ENCODE measurements at places on chromosomes 4 and X. TPM values are rescaled to one million over a fixed set of nuclear protein-coding genes. Genes with fewer than 3 reads are reported as not detected.

HS3ST1 gene
- 7.5 TPM for total RNA-seq

DNA sequence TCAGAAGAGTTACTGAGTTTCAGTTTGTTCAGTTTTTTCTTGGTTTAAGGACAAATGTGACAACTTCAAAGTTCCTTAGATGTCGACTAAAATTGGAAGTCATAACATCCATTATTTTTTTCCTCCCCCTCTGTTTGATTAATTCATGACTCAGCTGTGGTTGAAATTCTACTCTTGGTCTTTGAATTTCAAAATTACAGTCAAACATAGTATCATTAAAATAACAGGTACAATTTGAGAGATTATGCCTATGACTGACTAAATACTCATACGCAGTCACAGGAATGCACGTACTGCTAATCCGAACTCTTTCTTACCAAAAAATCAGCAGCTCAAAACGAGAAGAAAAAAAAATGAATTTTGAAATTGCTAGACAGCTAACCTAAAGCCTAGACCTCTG is 1434.8 kb downstream of the RAPGEF2 start:
- no peak overlapping the region for H3K27ac ChIP-seq
- H3K4me3 ChIP-seq: no peak overlapping the region
- no peaks in the 10 kb centered on the region for H3K27me3 ChIP-seq
- no peaks in the 10 kb centered on the region for H3K4me1 ChIP-seq
- H3K36me3 ChIP-seq: no peaks in the 10 kb centered on the region

- no peak overlapping the region for H3K4me3 ChIP-seq
- H3K27me3 ChIP-seq: peaks cover 11% of the 10 kb centered on the region
- peaks cover 21% of the 10 kb centered on the region for H3K4me1 ChIP-seq
- no peak overlapping the region for H3K27ac ChIP-seq
Measured at GRCh38 chr4:1790005-1790404, 3.1 kb upstream of the FGFR3 start.

DNA sequence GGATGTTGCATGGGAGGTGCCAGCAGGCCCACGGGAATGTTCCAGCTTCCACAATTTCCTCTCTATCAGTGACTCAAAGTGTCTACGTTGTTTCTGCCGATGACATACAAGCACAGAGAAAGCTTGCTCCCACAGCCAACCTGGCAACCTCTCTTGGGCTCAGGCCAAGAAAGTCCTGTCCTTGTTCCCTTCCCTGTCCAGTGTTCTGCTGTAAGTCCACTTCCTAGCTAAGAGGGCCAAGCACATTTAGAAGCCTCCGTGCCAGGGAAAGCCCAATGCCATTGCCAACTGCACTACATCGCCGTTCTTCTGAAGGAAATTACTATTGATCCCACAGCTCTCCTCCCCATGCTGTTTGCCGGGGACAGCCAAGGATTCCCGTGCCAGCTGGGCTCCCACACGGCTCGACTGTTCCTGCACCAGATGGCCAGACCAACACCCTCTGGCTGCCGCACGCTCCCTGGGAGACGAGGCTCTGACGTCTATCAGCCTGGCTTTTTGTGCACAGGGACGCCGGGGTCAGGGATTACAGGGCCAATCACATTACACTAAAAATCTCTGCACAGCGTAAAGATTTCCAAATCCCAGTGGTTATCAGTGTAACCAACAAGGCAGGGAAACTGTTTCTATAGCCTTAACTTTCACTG is 284.0 kb downstream of the BCOR start:
- DNase-seq: peak; percentile 91
- peaks cover 20% of the 10 kb centered on the region for H3K4me1 ChIP-seq
- H3K27me3 ChIP-seq: no peaks in the 10 kb centered on the region
- no peaks in the 10 kb centered on the region for H3K36me3 ChIP-seq

- no peak overlapping the region for H3K27ac ChIP-seq
- no peak for DNase-seq
- no peaks in the 10 kb centered on the region for H3K27me3 ChIP-seq
- H3K4me3 ChIP-seq: no peak overlapping the region
Measured at GRCh38 chrX:20412871-20413486, 146.3 kb upstream of the RPS6KA3 start.

- H3K27me3 ChIP-seq: no peaks in the 10 kb centered on the region
- DNase-seq: no peak
- H3K4me3 ChIP-seq: no peak overlapping the region
- H3K36me3 ChIP-seq: no peaks in the 10 kb centered on the region
- no peaks in the 10 kb centered on the region for H3K4me1 ChIP-seq
- H3K27ac ChIP-seq: no peak overlapping the region
Measured at GRCh38 chr4:186823989-186824388, 100.3 kb upstream of the FAT1 start.

- H3K27me3 ChIP-seq: no peaks in the 10 kb centered on the region
- H3K36me3 ChIP-seq: peaks cover 43% of the 10 kb centered on the region
- H3K27ac ChIP-seq: no peak overlapping the region
- H3K4me1 ChIP-seq: peaks cover 27% of the 10 kb centered on the region
- no peak for DNase-seq
Measured at GRCh38 chr4:3243136-3243780, 5.7 kb upstream of the MSANTD1 start.

DNA sequence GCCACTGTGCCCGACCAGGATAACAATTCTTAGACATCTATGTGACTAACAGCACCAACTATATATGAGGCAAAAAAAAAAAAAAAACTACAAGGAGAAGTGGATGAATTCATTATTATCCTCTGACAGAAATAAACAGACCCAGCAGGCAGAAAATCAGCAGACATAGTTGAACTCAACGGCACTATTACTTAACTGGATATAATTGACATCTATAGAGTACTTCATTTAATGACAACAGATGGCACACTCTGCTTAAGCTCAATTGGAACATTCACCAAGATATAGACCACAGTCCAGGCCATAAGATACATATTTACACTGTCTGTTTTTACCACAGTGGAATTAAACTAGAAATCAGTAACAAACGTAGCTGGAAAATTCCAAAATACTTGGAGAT is 13.3 kb downstream of the CLDN22 start:
- H3K4me1 ChIP-seq: no peaks in the 10 kb centered on the region
- no peaks in the 10 kb centered on the region for H3K27me3 ChIP-seq
- H3K4me3 ChIP-seq: no peak overlapping the region
- DNase-seq: no peak
- H3K36me3 ChIP-seq: no peaks in the 10 kb centered on the region
- no peak overlapping the region for H3K27ac ChIP-seq

DNA sequence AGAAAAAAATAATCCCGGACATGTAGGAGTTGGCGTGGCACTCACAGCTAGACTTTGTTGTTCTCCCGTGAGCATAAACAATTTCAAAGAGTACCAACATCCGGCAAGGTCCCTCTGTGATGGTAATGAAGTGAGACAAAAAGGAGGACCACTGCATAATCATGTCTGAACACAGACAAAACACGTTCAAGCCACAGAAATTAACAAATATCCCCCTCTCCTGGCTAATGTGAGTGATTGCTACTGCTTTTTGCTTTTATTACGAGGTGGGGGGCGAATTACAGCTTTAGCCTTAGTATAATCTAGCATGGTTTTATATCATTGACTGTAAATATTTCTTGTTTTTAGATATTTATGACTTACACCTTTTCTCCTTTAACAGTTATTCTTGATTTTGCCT is 118.5 kb downstream of the PLS3 start:
- no peak for DNase-seq
- no peaks in the 10 kb centered on the region for H3K27me3 ChIP-seq

DNA sequence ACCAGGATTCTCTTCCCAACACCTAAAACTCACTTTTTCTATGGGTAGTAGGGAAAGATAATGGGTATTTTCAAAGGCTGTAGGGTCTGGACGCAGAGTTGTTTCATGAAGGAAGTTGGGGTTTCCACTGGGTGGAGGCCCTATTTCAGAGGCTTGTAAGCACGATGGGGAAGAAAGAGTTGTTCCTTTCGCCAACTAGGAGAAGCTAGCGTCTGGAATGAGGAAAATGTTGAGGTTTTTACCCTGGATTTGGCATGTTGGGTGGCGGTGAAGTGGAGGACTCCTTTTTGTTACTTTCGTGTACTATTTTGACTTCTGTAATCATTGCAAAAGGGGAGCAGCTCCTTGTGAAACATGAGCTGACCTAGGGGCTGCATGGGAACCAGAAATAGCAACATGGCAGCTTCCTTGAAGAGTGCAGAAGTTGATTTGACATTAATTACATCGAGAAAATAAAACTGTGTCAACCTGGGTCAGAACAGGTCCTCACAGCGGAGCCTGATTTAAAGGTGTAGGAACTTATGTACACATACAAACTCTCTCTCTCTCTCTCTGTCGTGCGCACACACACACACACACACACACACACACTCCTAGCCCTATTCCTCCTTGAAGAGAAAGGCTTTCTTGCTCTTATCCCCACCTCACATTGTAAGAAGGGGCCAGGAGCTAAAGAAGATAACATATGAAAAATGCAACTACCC is 19.1 kb downstream of the VSIG4 start:
- H3K4me3 ChIP-seq: no peak overlapping the region
- DNase-seq: no peak
- no peaks in the 10 kb centered on the region for H3K36me3 ChIP-seq
- no peaks in the 10 kb centered on the region for H3K4me1 ChIP-seq
- peaks cover 3% of the 10 kb centered on the region for H3K27me3 ChIP-seq

DNA sequence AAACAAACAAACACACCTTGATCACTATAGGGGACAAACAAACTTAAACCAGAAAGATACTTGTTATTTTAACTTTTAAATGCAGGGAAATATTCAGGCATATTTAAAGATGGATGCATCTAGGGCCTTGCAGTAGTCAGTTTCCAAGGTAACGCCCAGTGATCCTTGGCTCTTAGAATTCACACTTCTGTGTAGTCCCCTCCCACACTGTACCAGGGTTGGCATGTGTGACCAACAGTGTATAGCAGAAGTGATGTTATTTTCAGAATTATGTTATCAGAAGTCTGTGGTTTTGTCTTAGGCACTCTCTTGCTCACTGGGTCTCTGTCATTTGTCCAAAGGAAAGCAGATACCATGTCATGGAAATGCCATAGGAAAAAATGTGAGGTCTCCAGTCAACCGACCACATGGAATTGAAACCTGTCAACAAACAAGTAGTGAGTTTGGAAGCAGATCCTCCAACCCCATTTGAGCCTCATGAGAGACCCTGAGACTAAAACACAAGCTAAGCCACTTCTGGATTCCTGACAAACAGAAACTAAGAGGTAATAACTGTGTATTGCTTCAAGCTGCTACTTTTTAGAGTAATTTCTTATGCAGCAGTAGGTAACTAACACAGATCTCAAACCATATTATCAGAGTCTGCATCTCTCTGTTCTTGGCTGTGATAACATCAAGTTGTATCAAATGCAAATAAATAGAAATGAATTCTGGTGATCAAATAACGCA is 670.3 kb downstream of the KCTD8 start:
- H3K4me3 ChIP-seq: no peak overlapping the region
- no peaks in the 10 kb centered on the region for H3K27me3 ChIP-seq
- no peaks in the 10 kb centered on the region for H3K4me1 ChIP-seq
- H3K36me3 ChIP-seq: no peaks in the 10 kb centered on the region
- no peak for DNase-seq

DNA sequence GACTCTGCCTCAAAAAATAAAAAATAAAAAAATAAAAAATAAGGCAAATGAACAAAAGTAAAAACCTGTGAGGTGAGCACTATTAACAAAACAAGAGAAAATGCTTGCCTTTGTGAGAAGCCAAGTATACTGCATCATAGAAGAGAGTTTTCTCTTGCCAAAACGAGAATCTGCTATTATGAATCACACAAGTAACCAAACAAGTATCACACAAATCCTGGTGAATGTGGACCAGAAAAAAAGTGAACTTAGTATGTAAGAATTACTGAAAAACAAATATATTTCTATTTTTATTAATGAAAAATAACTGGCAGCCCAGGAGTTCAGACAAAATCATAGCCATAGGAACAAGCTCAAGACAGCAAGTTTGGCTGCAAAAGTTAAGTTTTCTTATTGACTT is 193.5 kb downstream of the PDGFC start:
- no peak overlapping the region for H3K4me3 ChIP-seq
- peaks cover 50% of the 10 kb centered on the region for H3K4me1 ChIP-seq
